ENCODE measurements at places on chromosomes 6 and 20.

- no peak for DNase-seq
Observed at GRCh38 chr6:117600008-117600743, 2.1 kb downstream of the GOPC start.

DNA sequence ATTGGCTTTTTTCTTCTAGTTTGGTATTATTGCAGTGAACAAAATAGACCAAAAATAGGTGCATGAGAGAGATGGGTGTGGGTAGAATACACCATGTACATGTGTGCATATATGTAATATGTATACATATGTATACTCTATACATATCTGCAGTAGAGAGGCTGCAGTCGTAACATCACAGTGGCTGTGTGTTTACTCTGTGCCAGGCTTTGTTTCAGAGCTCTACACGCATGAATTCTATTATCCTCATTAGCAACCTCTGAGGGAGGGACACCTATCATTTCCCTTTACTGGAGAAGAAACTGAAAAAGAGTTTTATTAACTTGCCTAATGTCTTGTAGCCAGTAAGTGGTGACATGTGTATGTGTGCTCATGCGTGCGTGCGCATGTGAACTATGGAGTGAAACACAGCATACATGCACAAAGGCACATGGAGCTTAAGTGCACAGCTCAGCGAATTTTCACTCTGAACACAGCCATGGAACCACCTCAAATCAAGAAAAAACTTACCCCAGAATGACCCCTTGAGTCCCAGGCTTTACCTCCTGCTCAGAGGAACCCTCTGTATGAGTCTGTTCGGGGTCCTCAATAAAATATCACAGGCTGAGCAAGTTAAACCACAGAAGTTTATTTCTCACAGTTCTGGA, 452.5 kb downstream of the CDH26 start:
- no peak for DNase-seq

DNA sequence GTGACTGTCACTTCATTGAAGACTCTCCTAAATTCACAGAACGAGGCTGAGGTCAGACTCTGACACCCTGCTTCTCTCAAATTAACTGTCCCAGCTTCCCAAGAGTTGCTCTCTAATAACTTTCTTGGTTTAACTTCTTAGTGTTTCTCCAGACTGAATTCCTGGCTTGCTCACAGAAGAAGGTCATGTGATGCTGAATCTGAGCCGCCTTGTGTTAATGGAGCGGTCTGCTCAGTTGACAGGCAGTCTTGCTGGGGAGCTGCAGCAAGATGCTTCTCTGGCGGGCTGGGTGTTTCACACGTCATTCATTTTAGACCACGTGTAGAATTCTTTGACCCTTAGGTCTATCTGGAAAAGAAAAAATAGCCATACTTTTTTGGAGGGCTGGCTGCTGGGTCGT, 107.3 kb downstream of the FOXO3 start:
- DNase-seq = no peak

DNA sequence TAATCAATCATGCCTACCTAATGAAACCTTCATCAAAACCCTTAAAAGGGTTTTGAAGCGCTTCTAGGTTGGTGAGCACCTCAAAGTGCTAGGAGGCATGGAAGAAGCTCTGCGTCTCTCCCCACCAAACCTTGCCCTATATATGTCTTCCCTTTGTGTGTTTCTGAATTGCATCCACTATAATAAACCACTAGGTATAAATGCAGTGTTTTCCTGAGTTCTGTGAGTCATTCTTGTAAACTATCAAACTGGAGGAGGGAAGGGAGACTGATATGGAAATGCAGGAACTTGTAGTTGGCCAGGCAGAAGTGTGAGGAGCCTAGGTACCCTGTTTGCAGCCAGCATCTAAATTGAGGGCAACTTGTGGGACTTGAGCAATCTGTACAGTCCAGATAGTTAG, 698.8 kb downstream of the DOK5 start:
- no peak for DNase-seq

GRCh38 chr6:157937318-157937717, 44.3 kb upstream of the SYNJ2 start:
- no peak for DNase-seq

Data from NCI-H774 (cell line).